ENCODE measurements at places on chromosomes 3 and 15.

GRCh38 chr3:136351351-136351750, 101.2 kb downstream of the PCCB start:
- DNase-seq: no peak

DNA sequence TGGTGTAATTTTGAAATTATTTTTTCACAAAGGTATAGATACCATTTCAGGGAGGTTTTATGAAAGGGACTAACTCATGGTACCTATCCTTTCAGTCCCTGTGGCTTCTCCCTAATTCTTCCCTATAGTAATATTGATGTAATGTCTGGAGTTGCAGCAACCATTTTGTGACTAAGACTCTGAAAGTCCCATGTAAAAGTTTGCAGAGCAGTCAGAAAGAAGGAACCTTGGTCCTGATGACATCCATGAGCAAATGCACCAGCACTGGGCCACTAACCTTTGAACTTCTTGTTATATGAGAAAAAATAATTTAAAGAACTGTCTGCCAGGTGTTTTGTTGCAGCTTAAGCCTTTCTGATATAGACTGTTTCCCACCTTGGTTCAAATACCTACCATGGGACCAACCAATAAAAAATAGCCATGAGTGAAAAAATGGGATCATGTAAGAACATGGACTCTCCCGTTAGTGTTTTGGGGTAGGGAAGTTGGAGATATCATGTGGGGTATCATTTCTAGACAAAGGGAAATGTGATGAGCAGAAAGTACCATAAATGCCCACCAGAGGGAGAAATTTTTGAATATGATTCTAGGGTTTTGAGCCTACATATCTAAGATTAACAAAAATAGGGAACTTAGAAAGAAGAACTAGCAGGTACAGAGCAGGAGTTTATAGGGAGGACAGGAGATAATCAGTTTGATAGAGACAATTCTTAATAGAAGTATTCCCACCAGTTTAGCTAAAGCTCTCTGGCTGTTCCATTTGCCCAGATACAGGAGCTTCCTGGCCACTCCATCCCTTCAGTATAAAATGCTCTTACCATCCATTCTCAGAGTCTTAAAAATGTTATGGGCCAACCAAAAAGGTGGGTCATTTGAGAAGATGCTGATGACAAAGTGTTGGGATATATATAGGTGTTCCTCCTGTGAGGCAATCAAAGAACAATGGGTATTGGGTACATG, 3.4 kb upstream of the CPOX start:
- DNase-seq: no peak

GRCh38 chr3:72595927-72596610, 252.2 kb downstream of the SHQ1 start:
- no peak for DNase-seq

- DNase-seq: no peak
These were observed 85.4 kb downstream of the ZNF385D start for GRCh38 chr3:21665444-21666100.

- DNase-seq: no peak
These were observed 90.6 kb downstream of the MYO5A start for GRCh38 chr15:52438047-52438446.

- no peak for DNase-seq
These were observed 6.8 kb upstream of the IQSEC1 start for GRCh38 chr3:13080026-13080425.

- DNase-seq: peak; percentile 54
These were observed 129.3 kb upstream of the IGF1R start for GRCh38 chr15:98518823-98519561.

GRCh38 chr3:34582055-34582454, 783.6 kb downstream of the PDCD6IP start:
- no peak for DNase-seq

GRCh38 chr3:182259579-182259978, 533.7 kb upstream of the ATP11B start:
- no peak for DNase-seq

DNA sequence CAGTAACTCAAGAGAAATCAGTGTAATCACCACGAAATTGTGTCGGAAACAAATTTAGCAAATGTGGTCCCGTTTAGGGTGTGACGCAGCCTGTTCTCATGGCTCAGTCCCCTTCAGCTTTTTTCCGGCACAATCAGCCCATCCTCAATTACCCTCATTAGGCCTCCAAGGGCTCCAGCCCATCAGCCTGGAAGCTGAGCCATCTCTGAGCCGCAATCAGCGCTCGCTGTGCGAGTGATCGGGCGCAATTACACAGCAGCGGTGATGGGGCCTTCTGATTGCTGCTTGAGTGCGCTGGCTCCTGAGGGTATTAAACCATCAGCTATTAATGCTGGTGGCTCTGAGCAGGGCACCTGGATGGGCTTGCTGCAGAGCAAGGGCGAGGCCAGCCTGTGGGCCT, 55.6 kb downstream of the PLXNA1 start:
- no peak for DNase-seq

DNA sequence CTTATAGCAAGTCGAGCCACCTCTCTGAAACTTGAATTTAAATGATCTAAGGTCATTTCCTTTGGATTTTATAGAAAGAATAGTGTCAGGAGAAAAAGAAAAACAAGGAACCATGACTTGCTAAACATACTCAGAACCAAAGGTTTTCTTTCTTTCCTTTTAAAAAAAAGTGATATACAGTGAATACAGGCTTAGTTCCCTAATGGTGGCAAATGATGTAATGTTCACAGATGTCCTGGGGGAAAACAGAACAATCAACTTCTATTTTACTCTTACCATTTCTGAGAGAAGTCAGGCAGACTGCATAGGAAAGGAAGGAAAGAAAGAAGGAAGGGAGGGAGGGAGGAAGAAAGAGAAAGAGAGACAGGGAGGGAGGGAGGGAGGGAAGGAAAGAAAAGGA, 56.5 kb downstream of the ST6GAL1 start:
- no peak for DNase-seq

- DNase-seq: no peak
These were observed 77.0 kb upstream of the SAMMSON start for GRCh38 chr3:69922521-69923000.

GRCh38 chr3:192958219-192958872, 40.7 kb upstream of the MB21D2 start:
- no peak for DNase-seq

GRCh38 chr3:65130782-65131181, 443.0 kb upstream of the ADAMTS9 start:
- DNase-seq: no peak

DNA sequence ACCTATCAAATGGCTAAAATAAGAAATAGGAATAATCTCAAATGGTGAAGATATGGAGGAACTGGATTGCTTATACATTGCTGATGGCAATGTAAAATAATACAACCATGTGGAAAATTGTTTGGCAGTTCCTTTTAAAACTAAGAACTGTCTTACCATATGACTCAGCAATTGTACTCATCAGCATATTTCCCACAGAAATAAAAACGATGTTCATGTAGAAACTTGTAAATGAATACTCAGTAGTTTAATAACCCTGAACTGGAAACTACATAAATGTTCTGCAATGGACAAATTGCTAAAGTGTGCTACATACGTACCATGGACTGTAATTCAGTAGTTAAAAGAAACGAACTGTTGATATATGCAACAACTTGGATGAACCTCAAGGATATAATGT, 253.9 kb upstream of the RBMS3 start:
- no peak for DNase-seq

DNA sequence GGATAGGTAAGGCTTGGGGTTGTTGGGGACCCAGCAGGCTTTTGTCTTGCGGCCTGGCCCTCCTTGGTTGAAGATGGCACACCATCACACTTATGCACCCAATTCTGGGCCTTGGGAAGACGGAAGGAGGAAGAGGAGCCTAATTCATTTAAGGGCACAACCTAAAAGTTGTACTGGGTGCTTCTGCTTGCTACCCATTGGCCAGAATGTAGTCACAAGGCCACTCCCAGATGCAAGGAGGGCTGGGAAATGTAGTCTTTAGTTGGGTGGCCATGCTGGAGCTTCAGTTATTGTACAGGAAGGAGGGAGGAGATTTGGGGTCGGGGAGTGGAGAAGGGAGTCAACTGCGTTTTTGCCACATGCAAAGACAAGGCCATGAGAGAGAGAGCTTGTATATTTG, 109.2 kb downstream of the TMEM266 start:
- DNase-seq: no peak

DNA sequence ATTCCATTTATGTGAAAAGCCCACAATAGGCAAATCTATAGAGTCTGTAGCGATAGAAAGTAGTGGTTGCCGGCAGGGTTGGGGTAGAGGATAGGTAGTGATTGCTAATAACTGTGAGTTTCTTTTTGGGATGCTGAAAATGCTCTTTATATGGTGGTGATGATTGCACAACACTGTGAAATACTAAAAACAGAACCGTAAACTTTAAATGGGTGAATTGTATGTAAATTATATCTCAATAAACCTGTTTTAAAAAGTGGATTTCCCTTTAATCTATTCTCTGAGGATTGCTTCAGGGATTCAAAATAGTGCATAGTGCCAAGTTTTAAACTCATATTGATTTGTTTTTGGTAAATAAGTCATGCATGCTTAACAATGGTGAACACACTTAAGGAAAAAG, 140.2 kb downstream of the LPP start:
- no peak for DNase-seq

DNA sequence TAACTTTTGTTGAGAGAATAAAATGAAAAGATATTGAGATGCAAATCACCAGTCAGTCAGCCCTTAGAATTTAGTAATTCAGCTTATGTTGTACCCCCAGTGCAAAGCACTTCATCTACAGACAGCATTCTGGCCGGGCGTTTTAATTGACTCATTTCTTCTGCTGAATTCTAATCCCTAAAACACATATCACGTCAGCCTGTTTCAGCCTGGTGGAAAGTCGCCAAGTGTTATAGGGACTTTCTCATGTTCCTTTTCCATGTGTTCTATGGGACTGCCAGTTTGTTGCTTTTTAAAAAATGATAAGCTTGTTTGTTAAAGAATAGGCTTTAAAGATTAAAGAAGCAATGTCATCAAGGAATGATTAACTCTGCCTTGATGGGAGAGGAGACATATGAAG, 169.7 kb upstream of the BFSP2 start:
- DNase-seq: no peak

DNA sequence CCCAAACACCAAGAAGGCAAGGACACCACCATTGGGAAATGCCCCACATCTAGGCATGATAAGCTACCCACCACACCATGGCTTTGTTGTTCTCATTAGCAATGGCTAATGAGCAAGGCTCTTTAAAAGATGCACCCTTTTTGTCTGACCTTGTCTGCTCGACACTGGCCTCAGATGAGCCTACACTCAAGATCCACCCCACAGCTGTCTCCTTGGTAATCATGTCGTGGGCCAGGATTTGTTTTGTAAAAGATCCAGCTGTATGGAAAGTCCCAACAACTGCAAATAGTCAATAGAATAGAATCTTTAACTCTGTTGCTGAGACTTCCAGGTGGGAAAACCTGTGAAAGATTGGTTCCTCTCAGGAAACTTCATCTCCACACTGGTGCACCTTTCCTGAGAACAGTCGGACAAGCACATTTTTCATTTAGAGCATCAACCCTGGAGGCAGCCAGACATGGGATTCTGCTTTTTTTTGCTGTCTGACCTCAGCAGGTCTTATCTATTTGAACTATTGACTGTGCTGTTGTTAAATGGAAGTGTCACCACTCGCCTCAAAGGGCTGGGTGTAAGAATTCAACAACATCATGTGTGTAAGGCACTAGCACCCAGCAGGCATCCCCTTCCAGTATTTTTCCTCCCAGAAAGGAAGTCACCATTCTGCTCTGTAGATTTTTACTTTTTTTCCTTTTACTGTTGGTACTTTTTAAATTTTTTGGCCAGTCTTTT, 35.5 kb downstream of the DUT start:
- DNase-seq: no peak

DNA sequence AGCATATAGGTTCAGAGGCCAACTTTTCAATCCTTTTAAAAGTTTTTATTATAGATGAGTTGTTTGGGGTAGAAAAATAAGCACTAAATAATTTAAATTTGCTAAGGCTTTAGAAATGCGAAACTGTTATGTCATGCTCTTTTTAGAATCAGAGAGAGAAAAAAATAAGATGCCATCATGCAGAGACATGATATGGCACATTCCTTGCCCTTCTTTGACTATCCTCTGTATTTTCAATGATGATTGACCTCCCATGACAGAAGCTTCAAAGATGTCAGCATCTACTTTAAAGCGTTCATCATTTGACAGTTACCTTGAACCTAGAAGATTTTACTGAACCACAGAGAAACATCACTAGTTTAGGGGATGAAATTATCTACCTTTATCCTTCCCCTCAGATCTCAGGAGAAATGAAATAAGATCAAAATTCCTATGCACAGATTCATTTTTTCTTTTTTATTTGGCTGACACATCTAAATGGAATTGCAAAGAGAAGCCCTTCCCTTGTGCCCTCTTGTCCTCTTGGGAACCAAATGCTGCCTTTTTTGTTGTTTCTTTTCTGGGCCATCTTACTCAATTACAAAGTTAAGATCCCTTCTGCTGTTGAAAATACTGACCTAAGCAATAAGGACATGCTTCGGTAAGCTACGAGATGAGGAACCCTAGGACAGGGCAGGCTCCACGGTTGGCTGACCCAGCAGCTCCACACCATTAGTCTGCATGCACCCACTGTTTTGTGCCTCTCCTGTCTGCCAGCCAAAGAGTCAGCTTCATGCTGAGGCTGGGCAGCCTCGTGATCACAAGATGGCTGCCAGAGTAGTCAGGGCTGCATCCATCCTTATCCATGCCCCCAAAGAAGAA, 289.7 kb upstream of the TPM1 start:
- DNase-seq: no peak

All from activated CD4-positive, alpha-beta T cell treated with anti-CD3 and anti-CD28 coated beads for 48 hours (primary cell).